Bone marrow (tissue), 2 donors: ENCODE measurements at places on chromosomes 6 and 20.

DNA sequence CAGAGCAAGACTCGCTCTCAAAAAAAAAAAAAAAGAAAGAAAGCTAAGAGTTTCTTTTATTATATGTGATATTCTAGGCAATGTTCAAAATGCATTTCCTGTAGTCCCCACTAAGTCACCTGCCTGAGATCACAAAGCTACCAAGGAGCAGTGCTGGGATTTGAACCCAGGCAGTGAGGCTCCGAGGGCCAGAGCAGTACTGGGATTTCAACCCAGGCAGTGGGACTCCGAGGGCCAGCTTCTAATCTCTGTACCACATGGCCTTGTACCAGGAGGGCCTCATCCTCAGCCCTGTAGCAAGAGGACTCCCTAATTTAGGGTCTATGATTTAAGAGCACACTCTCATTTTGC lies 39.7 kb downstream of the ZMYND8 start:
- no peak for DNase-seq

DNA sequence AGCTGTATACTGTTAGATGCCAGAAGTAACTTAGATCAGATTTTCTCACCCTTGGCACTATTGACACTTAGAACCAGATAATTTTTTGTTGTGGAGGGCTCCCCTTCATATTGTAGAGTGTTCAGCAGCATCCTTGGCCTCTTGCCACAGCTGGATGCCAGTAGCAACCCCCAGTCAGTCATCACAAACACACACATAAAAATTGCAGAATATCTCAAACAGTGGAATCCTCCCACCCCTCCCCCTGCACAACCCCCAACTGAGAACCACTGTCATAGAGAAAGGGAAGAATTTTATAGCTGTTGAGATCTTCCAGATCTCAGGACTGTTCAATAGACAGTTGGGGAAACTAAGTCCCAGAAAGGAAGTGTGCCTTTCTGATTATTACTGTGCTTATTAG lies 81.2 kb upstream of the VSTM2L start:
- no peak for DNase-seq

DNA sequence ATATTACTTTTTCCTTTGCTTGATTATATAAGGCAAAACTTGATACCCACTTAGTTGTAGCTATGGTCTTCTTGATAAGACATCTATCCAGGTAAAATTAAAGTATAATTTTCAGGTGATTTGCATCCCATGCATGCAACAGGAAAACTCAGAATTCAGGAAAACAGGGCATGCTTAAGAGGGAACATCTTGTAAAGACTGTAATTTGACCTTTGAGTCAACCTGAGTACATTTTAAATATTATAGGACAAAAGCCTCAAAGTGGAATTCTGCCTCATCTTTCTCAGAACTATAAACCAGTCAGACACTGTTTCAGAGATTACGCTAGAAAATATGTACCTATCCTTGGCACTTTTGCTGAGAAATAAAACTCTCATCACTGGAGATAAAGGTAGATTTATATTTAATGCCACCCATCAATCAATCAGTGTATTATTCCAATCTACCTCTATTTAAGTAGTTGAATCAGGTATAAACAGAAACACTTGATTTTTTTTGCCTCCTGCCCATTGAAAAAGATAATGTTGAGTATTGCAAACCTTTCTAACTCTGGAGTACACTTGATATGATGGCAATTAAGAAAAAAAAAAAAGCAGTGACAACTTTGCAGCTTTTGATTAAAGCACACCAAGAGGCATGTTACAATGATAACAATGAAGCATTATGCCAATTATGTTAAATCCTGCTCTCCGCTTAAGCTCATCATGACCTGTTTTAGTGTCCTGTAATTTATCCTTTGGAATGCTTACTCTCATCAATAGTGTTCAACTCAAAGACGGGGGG lies 2.8 kb downstream of the CITED2 start:
- no peak for DNase-seq

- no peak for DNase-seq
Observed at GRCh38 chr6:4637691-4638433, 138.3 kb upstream of the CDYL start.

GRCh38 chr20:61955668-61956395 lies 109.8 kb downstream of the TAF4 start:
- no peak for DNase-seq

- no peak for DNase-seq
Observed at GRCh38 chr20:17938871-17939619, 29.5 kb downstream of the SNX5 start.

DNA sequence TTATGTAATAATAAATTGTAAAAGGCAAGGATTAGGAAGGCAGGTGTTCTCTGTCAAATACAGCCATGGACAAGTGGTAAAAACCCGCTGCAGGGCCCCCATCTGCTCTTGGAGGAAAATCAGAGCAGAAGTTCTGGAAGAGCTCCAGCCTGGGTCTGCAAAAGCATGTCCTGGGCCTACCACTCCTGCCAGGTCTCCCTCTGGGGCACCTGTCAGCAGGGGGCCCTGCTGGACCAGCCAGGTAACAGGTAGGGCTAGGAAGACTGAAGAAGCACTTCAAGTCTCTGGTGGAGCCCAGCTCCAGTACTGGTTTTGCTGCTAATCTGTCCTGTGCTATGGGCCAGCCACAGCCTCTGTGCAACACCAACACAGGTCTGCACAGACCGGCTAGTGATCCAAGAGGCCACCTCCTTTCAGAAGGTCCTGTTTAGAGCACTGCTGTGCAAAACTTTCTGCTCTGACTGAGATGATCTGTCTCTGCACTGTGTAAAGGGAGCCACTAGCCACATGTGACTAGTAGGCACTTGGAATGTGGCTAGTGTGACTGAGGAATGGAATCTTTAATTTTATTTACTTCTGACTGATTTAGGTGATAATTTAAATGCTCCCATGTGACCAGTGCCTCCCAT lies 30.2 kb downstream of the RRBP1 start:
- no peak for DNase-seq
